ENCODE measurements at places on chromosomes 1 and 21.

GRCh38 chr1:118099686-118100085 lies 85.3 kb downstream of the SPAG17 start:
- no peak for DNase-seq

DNA sequence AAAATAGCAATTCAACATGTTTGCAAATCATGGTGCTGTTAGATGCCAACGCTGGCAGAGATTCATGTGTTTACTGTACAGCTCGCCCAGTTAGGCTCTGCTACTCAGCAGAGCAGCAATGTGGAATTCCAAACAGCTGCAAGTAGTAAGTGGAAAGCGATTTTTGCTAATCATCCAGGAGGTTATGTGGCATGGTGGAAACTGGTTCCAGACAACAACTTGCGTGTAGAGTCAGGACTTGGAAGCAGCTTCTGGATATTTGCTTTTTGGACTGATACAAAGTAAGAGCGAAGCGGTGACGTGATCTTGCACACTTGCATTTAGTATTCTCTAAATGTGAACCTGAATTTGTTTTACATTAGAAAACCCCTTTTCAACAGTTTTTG lies 27.1 kb upstream of the HHAT start:
- no peak for DNase-seq

GRCh38 chr1:21761052-21761451 lies 21.9 kb downstream of the USP48 start:
- peak; percentile 33 for DNase-seq

GRCh38 chr1:209672705-209673630 lies 2.2 kb upstream of the G0S2 start:
- peak; percentile 95 for DNase-seq

- no peak for DNase-seq
These were observed 5.3 kb downstream of the IL23R start for GRCh38 chr1:67171574-67171955.

GRCh38 chr21:45515241-45516061 lies 26.8 kb downstream of the SLC19A1 start:
- DNase-seq: no peak

GRCh38 chr1:94643819-94644218 lies 102.3 kb upstream of the F3 start:
- DNase-seq: no peak

DNA sequence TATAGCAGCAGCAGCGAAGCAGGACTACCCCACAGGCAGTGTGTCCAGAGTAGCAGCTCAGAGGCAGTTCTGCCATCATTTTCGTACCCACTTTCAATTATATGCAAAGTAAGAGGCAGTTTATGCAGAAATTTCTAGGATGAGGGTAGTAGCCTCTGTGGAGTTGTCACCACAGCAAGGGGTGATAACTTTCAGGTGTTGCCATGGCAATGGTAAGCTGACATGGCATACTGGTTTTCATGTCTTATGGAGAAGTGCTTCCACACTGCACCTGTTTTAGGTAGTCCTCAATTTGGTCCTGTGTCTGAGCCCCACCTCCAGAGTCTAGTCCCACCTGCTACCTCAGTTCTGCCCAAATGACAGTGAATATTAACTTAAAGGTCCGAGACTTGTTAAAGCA lies 133.3 kb upstream of the SYT6 start:
- no peak for DNase-seq

All from inflammatory macrophage treated with lipopolysaccharide for 4 hours (primary cell).